ENCODE measurements at places on chromosomes 11 and 22.
A peak's percentile ranks its signal among the peaks of the same experiment; 100 is the strongest.

GRCh38 chr22:31607696-31608095 is 54.3 kb downstream of the PISD start:
- no peak for DNase-seq

DNA sequence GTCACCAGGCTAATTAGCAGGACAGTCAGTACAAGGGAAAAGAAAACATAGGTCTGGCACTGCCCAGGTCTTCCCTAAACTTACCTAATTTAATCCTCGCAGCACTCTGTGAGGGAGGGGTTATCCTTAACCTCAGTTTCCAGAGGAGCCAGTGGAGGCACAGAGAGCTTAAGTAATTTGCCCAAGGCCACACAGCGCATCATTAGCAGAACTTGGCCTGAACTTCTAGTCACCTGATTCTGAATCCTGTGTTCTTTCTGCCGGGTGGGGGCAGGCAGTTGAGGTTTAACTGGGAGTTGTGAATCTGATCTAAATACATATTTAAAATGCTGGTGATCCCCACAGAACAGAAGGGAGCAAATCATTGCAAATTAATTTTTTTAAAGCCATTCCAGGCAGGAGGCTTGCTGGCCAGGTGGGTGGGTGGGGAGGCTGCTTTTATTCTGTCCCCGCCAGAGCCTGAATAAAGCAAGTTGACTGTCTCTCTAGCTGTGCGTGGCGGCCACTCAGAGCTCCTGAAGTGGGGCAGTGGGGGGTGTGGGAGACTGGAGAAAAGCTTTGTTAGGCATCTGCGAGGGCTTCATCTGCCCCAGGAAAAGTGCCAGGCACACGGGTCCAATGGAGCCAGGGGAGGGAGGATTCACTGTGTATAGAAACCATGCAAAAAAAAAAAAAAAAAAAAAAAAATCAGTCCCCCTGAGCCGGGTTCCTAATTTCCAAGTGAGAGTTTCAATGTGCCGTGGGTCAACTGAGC is 66.1 kb downstream of the NFAM1 start:
- no peak for DNase-seq

GRCh38 chr11:61133956-61134662 is 27.1 kb downstream of the VPS37C start:
- no peak for DNase-seq

- DNase-seq: peak; percentile 12
These were observed 2.1 kb upstream of the KIAA1671 start for GRCh38 chr22:24950272-24950902.

GRCh38 chr11:133955081-133955891 is 1.5 kb downstream of the IGSF9B start:
- DNase-seq: no peak

- DNase-seq: no peak
These were observed 13.5 kb downstream of the MS4A6A start for GRCh38 chr11:60169264-60169915.

GRCh38 chr11:70628855-70629844 is 230.8 kb downstream of the CTTN start:
- no peak for DNase-seq

DNA sequence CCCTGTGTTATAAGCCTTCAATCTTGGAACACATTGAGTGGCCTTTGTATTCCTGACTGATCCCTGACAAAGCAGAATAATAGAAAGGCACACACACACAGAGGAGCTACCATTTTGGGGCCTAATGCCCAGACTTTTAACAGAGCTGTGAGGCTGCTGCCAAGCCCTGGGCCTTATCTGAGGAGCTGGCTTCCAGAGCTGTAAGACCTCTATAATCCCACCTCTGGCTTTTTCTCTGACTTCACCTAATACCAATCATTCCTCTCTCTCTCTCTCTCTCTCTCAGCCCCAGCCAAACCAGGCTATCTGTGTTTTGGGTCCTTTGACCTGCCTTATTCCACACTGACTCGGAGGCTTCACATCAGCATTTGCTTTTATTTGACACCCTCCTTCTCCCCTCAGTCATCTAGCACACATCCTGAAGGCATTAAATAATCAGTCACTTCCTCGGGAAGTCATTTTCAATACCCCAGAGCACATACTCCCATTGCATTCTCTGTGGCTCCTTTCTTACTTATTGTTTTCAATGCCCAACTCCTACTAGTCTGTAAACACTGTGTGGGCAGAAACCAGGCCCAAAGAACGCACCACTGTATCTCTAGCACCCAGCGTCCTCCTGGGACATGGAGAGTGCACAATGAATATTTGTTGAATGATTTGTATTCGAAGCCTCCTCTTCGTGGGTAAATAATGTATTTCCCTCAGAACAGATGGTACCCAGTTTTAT is 21.2 kb upstream of the TRIM44 start:
- no peak for DNase-seq

- DNase-seq: no peak
These were observed 32.6 kb downstream of the RTN4R start for GRCh38 chr22:20235389-20235991.

- DNase-seq: no peak
These were observed 111.5 kb downstream of the SWAP70 start for GRCh38 chr11:9775398-9775779.

- DNase-seq: no peak
These were observed 75.1 kb downstream of the BMAL1 start for GRCh38 chr11:13352711-13353110.
